A549 treated with GW870086 at 1 μM for 4 hours (cell line): ENCODE measurements at places on chromosomes 4 and X. TPM values are rescaled to one million over a fixed set of nuclear protein-coding genes. Genes with fewer than 3 reads are reported as not detected.

Gene RAB9B
- total RNA-seq = 0.03 to 0.05 TPM (median 0.05 TPM) in 3 of 5 replicates, not detected in the others

Gene GAGE12F
- not detected in 5 replicates for total RNA-seq

Gene P2RY8
- 0.02 to 0.10 TPM (median 0.07 TPM) in 3 of 5 replicates, not detected in the others for total RNA-seq

Gene TBX22
- total RNA-seq = not detected in 5 replicates

Gene TEC
- 2.3 to 2.9 TPM (median 2.3 TPM) in 5 replicates for total RNA-seq

Gene HELT
- total RNA-seq = not detected in 5 replicates

Gene TLR1
- 0.19 to 0.37 TPM (median 0.30 TPM) in 4 of 5 replicates, not detected in the other for total RNA-seq

Gene RTL5
- total RNA-seq = 1.8 to 2.5 TPM (median 2.1 TPM) in 5 replicates

Gene MAGEA11
- 0.07 TPM in 1 of 5 replicates, not detected in the others for total RNA-seq

Gene NKX3-2
- total RNA-seq = 0.06 to 0.14 TPM (median 0.10 TPM) in 4 of 5 replicates, not detected in the other

Gene CHM
- 7.9 to 11.0 TPM (median 9.2 TPM) in 5 replicates for total RNA-seq

Gene FGFBP2
- 0.13 to 0.16 TPM (median 0.16 TPM) in 3 of 5 replicates, not detected in the others for total RNA-seq
